ENCODE measurements at places on chromosomes 5 and 9.

- DNase-seq: peak; percentile 88
Measured at GRCh38 chr5:130337179-130337888, 433.1 kb downstream of the CHSY3 start.

DNA sequence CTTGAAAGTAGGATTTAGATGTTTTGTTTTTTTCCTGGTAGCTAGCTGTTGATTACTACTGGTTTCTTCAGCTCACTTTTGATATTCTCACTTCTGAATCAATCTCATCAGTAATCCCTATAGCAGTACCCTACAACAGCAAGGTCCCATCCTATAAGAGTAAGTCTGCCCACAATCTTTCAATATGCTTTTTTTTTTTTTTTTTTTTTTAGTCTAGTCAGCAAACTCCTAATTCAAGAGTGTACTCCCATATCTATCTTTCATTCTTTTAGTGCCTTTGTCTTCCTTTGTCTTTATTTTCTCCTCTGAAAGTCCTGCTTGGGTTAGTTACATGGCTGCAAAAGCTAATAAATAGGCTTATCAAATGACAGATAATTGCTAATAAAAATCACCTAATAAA, 362.4 kb upstream of the RIOK2 start:
- DNase-seq: no peak

DNA sequence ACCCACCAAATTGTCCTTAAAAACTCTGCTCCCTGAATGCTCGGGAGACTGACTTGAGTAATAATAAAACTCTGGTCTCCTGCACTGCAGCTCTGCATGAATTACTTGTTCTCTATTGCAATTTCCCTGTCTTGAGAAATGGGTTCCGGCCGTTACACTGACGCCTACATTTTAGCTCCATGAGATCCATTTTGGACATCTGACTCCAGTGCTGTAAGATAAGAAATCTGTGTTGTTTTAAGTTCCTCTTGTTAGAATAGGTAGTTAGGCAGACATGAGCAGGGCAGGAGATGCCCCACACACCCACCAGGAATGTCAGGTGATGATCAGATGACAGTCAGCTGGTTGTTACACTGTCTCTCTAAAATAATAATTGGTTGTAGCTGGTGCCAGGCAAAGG, 125.8 kb upstream of the SHB start:
- no peak for DNase-seq

- DNase-seq: no peak
Measured at GRCh38 chr5:60700416-60700757, 421 bp upstream of the DEPDC1B start.

DNA sequence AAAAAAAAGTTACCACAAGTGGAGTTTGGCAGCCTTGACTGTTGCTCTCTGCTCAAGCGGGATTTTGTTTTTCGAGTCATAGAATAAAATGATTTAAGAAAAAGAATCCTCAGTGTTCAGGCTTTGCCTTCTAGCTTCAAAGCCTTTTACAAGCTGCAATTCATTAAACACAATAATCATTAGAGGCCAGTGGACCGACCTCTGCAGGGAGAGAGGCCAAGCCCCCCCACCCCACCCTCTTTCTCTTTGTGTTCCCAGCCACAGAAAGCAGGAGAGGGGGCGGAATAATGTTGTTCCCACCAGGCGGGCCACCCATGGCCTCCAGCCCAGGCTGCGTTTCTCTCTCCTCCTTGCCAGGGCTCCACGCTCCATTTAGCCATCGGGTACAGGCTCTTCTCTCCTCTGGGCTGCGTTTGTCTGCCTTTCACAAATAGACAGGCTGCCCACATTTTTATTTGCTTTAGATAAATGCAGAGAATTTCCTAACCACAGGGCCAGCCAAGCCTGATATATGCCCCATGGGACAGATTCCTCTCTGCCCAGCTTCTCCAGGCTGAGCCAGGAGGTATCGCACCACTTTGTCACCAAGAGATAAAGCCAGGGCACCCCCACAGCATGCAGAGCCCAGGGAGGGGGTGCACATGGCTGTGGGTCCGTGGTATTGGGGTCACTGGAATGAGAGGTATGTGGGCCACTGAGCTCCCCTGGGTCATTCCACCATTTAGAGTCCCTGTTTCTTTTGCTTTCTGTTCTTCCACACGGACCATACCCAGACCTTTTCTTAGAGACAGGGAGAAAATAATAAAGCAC, 318.8 kb downstream of the PIK3R1 start:
- DNase-seq: no peak

DNA sequence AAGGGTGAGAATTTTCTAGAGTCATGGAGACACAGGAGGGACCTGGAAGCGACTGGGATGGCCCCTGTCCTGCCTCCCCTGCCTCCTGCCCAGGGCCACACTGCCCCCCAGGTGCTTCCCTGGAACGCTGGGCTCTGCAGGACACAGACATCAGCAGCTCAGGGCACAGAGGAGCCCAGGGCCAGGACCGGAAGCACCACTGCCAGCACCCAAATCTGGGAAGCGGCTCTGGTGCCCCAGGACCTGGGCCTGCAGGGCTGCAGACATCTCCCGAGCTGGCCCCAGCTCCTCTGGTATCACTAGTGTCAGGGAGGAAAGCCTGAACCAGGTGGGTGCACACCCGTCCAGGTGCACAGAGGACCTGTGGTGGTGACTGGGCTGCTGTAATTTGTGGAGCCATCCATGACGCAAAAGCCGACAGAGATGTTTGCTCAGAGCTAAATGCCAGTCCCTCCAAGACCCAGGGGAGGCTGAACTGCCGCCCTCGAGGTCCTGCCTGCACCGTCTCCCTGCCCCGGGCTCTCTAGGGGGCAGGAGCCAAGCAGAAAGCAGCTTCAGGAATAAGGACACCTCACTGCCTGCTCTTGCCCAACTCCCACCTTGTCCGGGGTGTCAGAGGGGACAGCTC, 46.0 kb upstream of the SIMC1 start:
- DNase-seq: no peak

DNA sequence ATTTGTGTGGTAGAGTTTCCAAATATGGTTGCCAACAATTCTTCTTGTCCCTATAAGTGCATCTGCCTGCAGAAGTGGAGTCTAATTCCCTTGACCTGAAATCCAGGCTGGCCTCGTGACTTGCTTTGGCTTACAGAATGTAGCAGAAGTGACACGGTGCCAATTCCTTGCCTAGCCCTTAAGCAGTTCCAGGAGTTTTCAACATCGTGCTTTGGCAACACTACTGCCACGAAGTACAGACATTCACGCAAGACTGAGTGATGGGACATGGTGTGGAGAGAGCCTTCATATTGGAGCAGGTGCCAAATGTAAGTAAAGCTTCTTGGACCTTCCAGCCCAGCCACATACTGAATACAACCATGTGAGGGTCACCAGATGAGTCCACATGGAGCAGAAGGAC, 92.9 kb upstream of the NEK6 start:
- DNase-seq: no peak

GRCh38 chr5:158796812-158797497, 302.8 kb downstream of the EBF1 start:
- no peak for DNase-seq

DNA sequence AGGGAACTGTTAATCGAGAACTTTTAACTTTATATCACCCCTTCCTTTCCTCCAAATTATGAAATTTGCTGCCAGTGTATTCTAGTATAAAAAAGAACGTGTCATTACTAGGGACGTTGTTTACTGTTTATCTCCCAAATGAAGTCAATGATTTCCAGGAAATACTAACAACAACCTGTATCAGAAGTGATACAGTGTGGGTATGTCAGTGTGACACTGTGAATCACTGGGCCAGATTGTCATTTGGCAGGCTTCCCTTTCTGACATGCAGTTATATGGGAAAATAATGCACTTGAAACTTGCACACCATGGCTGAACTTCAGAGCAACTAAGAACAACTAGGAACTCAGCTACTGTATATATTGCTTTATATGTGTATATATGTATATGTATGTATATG, 12.6 kb downstream of the ZNF462 start:
- no peak for DNase-seq

GRCh38 chr5:91257301-91257700, 125.8 kb downstream of the ARRDC3 start:
- no peak for DNase-seq

DNA sequence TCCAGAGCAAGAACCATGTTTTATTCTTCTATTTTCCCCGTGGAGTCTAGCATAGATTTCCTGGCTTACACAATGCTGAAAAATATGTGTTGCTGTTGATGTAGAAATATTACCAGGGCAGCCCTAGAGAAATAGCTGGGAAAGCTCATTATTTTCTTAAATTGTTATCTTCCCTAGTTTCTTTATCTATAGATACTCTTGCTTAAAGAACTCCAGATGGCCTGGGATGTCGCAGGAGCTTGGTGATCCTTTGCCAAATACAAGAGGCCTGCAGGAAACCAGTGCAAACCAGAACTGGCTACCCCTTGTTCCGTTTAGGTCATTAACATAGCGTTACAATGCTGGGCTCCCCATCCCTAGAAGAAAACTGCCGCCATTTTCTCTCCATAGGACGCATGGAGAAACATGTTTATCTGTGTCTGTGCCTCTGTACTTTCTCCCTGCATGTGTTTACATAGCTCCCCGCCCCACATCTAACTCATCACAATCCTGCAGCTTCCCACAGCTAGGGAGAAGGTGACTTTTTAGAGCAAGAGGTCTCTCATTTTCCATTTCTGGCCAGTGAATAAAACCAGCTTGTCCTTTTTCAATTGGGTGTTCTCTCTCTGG, 6.4 kb downstream of the PRLR start:
- DNase-seq: no peak

DNA sequence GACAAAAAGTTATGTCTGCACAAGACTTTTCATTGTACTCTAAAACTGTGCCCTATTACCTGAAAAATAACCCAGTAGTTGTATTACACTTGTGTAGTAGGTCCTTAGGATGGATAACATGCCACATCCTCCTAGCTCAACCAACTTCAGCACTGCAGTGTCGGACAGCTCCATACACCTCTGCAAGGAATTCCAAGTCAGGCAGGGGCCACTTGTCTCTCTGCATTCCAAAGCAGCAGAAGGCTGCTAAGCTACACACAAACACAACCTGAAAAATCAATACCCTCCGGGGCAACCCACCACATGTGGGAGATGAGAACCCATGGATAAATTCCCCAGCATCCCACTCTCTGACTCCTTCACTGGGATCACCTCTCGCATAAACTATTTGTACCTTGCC, 50.2 kb downstream of the MED10 start:
- DNase-seq: no peak

All from SW 1271 (cell line).